Mucosa of descending colon (tissue), 3 donors: ENCODE measurements at places on chromosomes 2 and 18.

DNA sequence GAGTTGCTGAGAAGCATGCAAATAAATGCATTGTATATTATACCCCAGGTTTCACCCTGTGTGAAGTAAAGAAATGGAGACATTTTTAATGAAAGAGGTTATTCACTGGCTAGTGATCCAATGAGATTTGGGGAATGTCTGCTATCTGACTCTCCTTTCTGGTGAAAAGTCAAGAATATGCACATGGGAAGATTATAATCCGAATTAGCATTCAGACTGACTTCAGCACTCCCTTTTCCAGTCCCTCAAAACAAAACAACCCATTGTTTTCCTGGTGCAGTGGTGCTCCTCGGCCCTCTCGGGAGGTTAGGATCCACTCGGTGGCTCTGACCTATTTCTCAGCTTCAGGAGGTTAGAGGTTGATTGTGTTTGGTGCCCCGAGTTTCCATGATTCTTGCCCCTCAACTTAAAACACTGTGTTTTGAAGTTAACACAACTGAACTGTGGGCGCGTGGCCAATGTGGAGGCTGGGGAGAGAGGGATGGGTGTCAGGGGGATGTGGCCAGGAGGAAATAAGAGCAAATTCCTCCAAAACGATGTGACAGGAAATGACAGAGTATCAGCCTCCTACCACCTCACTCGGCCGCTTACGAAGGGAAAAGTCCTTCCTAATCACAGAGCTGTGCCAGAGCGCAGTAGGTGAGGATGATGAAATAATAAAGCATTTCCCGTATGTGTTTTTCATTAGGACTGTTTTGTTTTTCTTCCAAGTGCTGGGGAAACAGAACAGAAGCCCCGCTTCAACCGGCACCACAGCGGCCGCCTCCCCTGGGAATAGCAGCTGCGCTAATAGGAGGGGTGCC lies 440.1 kb downstream of the MTX2 start:
- no peak for DNase-seq

GRCh38 chr18:10006311-10006893 lies 92.6 kb downstream of the VAPA start:
- DNase-seq = no peak

- DNase-seq = no peak
Measured at GRCh38 chr18:7572822-7573221, 5.7 kb downstream of the PTPRM start.

- no peak for DNase-seq
Measured at GRCh38 chr18:12470382-12471075, 62.8 kb downstream of the PRELID3A start.

GRCh38 chr2:165268754-165269153 lies 29.5 kb downstream of the SCN2A start:
- no peak for DNase-seq

DNA sequence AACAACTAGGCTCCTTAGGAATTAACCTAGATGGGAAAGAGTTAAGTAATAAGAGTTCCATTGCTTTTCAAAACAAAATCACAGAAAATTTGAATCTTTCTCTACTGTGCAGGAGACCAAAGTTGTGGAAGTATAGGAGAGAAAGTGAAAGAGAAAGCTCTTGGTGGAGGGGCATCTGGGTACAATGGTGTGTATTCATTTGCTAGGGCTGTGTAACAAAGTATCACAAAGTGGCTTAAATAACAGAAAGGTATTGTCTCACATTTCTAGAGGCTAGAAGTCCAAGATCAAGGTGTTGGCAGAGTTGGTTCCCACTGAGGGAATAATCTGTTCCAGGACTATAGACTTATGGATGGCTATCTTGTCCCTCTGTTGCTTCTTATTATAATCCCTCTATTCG lies 50.5 kb upstream of the GORASP2 start:
- no peak for DNase-seq

- no peak for DNase-seq
Measured at GRCh38 chr2:147623328-147623727, 221.5 kb upstream of the ACVR2A start.

DNA sequence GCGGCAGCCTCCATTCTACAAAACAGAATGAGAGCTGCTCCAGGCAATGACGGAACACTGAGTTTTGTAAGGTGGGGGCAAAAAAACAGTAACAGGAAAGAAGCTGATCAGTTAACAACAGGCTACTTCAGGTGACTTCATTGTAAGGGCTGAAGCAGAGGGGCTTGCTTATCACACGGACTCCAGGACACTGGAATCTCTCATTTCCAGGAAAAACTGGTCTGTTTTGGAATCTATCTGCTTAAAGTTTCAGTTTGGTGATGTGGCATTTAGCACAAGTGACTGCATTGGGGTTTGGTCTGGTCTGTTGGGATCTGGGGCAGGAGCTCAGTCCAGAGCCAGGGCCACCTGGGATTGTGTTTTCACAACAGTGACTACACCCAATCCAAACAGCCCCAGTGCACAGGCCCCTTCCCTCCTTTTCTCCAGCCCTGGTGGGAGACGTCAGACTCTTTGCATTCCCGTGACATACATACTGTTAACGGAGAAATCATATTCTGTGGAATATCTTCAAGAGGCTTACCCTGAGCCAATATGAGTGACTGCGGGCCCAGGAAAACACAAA lies 14.1 kb downstream of the AMER3 start:
- DNase-seq = no peak

DNA sequence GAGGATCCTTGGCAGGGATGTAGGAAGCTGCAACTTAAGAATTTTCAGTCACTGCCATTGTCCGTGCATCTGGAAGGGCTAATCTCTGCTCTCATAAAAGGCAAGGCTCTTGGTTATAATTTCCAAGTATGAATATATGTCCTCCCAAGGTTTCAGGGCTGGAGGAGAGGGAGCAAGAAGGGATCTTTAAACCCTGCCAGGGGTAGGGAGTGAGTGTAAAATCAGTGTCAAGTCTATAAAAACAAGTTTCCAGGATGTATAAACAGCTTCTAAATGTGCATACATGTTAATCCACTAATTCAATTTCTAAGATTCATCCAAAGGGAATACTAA lies 110.2 kb upstream of the CYRIA start:
- no peak for DNase-seq

DNA sequence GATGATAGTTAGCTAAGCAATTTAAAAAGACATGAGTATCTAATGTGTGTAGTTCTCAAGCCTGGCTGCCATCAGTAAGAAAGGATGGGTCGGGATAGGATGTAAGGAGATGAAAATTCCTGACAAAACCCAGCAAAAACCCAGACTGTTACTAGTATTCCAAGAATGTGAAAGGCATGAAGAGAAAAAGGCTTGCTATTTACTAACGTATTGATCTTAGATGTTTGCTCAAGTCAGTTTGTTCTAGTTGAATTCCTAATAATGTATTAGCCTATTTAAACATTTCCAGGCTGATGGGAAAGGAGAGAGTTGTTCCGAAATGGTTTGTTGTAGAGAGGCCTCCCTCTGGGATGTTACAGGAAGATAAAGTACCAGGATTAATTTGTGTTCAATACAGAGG lies 88.2 kb downstream of the ZNF532 start:
- no peak for DNase-seq

GRCh38 chr18:9726936-9727335 lies 18.8 kb downstream of the RAB31 start:
- no peak for DNase-seq

GRCh38 chr2:64932371-64933216 lies 56.6 kb upstream of the SLC1A4 start:
- no peak for DNase-seq

- DNase-seq = no peak
Measured at GRCh38 chr2:226187616-226188015, 612.0 kb downstream of the IRS1 start.

- no peak for DNase-seq
Measured at GRCh38 chr2:229431327-229431954, 160.4 kb upstream of the PID1 start.

GRCh38 chr18:11008505-11008904 lies 140.9 kb downstream of the PIEZO2 start:
- no peak for DNase-seq

DNA sequence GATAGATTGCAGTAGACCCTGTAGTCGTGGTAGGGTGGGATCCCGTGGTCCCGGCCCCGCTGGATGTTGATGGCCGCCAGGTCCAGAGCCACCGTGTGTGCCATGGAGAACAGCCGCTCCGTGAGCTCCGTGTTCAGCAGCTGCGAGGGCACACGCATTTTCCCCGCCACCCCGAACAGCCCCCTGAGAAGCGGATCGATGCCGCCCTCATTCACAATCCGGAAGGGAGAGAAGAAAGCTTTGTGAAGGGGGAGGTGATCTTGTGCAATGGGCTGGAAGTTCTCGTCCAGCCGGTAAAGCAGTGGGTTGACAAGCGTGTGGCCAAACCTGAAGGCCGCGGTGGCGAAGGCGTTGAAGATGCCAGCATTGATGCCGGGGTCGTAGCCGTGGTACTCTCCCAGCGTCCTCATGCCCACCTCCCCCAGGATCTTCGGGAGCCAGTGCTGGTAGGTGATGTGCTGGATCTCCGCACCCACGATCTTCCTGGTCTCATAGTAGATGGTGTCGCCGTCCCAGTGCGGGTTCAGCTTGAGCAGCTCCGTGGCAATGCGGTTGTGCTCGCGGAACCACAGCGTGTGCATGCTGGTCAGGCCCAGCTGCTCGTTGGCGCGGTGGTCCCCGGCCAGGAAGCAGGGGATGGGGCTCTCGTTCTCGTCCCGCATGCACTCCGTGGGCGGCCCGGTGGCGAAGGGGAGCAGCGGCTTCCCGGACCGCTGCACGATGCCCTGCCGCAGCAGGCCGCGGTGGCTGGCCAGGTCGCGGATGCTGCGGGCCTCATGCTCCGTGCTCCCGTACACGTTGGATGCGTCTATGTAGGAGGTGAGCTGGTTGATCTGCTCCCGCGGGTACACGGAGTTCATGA lies 95.8 kb downstream of the PXDN start:
- DNase-seq = no peak

- no peak for DNase-seq
Measured at GRCh38 chr2:145771525-145771924, 1251.6 kb upstream of the ZEB2 start.

GRCh38 chr2:228700638-228701037 lies 519.2 kb upstream of the SPHKAP start:
- no peak for DNase-seq

DNA sequence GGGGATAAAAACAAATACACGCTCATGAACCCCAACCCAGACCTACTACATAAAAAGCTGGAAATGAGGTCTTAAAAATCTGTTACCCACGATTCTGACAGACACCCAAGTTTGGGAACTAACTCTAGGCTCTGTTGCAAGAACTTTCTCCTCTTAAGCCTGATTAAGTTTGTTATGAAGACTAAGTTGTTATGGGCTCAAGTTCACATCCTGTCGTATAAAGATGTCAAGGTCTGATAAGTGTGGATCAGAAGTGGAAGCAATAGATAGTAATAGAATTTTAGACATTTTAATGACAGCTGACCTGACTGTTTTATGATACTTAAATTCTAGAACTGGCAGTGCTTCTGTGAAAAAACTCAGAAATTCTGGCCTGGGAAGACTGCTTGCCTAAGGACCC lies 43.2 kb downstream of the LPIN2 start:
- no peak for DNase-seq

DNA sequence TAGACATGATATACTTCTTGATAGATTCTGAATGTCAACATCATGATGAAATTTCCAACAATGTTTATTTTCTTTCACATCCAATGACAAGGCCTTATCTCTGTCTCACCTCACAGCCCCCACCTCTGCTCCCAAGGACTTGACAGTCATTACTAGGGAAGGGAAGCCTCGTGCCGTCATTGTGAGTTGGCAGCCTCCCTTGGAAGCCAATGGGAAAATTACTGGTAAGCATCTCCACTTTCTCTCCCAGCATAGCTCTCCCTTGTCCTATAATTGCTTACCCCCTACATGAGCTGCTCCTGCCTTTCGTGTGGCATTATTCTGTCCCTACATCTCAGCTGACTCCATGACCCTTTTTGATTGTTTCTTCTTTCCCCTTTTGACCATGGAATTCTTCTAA lies 821.8 kb downstream of the MBD2 start:
- DNase-seq = no peak

DNA sequence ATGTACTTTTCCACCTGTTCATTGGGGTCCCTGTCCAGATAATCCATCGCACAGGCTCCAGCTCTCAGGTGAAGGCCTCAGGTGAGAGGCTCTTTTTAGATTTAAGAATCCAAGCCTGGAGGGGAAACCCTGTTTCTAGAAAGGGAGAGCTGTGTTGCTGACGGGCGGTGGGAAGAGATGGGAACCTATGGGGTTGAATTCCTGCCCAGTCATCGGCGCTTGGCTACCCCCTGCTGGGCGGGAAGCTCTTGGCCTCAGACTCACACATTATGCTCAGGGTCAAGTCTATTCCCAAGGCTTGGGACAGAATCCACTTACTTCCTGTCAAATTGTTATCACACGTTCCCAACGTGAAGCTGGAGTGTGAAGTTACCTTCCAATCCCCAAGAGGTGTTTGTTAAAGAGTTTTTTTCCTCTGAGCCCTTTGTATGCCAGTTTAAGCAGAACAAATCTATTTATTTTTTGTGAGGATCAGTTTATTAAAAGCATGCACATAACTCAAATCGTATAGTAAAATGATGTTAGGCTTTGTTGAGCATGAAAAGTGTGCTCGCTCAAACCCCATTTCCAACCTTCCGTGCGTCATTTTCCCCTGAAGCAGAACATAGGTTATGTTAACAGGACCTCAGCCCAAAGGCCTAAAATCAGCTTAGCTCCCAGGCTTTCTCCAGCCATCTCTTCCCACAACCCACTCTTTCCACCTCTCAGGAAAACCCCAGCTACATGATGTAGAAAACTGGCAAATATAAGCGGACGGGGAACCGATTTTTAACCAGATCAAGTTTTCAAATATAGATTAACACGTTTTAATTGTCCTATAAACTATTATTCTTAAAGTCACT lies 181.7 kb upstream of the ETAA1 start:
- peak; percentile 54 for DNase-seq

DNA sequence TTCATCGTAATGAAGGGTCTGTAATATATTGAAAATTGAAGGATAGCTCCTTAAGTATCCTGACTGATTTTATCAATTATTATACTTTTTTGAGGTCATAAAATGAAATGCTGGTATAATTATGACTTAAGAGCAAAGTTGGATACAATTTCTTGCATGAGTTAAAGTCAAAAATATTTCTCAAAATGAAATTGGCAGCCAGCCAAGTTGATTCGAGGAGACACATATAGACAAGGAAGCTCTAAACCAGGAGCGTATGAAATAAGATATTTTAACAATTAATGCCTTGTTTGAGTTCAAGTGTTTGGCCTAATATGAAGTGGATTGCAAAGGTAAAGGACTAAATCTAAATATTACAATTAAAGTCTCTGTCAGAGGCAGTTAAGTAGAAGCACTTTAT lies 260.4 kb upstream of the DSEL start:
- no peak for DNase-seq

GRCh38 chr18:11884396-11885030 lies 23.6 kb downstream of the MPPE1 start:
- DNase-seq = no peak

- no peak for DNase-seq
Measured at GRCh38 chr18:5439986-5440696, 103.7 kb downstream of the EPB41L3 start.
